ENCODE measurements at places on chromosomes 7 and 10. TPM values are rescaled to one million over a fixed set of nuclear protein-coding genes. Genes with fewer than 3 reads are reported as not detected.

The COL1A2 gene
- total RNA-seq: 2.5 TPM

The GRM3 gene
- not detected for total RNA-seq

The CAV1 gene
- total RNA-seq: 0.95 TPM

The ADARB2 gene
- total RNA-seq: 0.07 TPM

The AOAH gene
- 78.5 TPM for total RNA-seq

The ENO4 gene
- total RNA-seq: not detected

The CLRN3 gene
- not detected for total RNA-seq

The CALHM1 gene
- total RNA-seq: not detected

The IFIT1B gene
- not detected for total RNA-seq

The VTI1A gene
- 52.8 TPM for total RNA-seq

- no peak for DNase-seq
Observed at GRCh38 chr7:80410081-80410480, 101.8 kb downstream of the GNAT3 start.

GRCh38 chr10:125779403-125780327, 4.0 kb upstream of the MMP21 start:
- DNase-seq: no peak

GRCh38 chr10:95391164-95391563, 100.4 kb upstream of the PDLIM1 start:
- DNase-seq: no peak

- DNase-seq: no peak
Observed at GRCh38 chr7:111784296-111784695, 222.0 kb upstream of the IMMP2L start.

DNA sequence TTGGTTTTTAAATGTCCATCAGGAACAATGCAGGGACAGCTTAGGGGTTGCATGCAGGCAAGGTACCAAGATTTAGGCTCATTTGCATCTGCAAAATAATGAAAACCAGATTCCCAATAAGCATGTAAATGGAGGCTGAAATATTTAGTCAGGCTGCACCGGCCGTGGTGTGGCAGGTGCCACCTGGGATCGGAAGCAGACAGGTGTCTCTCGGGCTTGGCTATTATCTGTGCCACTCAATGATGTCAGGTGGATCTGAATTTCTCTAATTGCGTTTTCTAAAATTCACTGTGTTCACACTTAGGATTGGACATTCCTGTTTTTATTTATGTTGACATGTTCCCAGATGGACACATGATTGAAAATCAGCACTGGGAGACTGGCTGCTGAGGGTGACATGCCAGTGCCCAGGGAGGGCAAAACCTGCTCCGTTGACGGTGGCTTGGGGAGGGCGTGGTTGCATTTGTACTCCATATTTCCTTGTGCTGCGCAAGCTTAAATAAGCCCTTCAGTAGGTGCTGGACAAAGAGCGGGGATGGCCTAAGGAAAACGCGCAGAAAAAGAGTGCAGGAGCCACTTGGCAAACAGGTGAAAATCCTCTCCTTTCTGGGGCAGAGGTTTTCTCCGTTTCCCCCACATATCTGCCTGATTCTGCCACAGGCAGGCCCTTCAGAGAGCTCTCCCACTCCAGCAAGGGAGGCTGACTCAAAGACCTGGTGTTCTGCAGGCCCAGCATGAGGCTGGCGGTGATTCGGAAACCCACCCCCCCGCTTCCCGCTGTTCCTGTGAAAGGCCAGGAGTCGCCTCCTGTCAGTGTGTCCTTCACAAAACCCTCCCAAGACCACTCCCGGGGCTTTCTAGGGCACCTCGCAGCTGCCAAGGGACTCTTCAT, 142.5 kb downstream of the WDR37 start:
- no peak for DNase-seq

DNA sequence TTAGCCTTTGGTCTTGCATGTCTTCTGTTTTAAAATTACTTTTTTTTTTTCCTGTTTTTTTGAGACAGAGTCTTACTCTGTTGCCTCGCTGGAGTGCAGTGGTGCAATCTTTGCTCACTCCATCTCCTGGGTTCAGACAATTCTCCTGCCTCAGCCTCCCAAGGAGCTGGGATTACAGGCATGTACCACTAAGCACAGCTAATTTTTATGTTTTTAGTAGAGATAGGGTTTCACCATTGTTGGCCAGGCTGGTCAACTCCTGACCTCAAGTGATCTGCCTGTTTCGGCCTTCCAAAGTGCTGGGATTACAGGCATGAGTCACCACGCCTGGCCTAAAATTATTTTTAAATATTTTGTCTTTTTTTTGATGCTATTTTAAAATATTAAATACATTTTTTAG, 38.5 kb downstream of the MLLT10 start:
- DNase-seq: no peak

DNA sequence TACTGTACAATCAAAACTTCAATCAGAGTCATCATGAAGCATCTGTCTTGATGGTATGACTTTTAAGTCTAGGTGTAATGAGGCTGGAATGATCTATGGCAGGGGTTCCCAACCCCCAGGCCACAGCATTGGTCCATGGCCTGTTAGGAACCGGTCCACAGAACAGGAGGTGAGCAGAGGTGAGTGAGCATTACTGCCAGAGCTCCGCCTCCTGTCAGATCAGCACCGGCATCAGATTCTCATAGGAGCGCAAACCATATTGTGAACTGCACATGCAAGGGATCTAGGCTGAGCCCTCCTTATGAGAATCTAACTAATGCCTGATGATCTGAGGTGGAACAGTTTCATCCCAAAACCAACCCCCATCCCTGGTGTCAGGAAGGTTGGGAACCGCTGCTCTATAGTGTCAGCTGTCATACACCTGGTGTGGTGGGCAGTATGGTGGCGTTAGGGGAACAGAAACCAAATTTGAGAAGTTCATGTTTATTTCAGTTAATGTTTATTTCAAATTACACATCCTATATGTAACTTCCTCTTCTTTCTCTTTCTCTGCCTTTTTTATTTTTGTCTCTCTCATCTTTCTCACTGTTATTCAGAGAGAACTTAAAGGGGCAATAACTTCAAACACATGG, 432.6 kb downstream of the TNS3 start:
- DNase-seq: no peak

DNA sequence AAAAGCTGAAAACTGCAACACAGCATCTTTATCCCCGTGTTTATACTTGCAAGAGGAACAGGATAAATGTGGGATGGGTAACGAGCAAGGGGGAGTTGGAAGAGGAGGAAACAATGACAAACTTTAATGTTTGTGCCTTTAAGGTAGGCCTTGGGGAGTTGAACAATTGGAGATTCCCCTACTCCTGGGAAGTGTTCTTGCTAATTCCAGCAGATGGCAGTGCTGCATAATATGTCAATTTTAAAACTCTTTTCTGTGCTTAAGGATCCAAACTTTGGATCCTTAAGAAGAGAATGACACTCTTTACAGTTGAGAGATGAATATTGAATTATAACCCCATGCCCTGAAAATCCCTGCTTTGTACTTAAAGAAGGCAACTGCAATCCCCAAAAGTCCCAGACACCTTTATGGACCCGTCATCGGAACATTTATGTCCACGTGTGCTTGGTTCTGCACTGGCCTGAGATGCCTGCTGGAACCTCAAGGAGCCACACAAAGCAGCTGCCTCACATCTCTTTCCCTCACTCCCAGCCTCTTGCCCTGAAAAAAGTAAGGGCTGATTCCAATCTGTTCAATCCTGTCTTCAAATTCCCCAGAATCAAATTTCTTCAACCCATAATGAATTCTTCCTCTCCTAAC, 12.0 kb downstream of the IFIT5 start:
- no peak for DNase-seq

- no peak for DNase-seq
Observed at GRCh38 chr10:133325440-133326222, 11.1 kb downstream of the CALY start.

DNA sequence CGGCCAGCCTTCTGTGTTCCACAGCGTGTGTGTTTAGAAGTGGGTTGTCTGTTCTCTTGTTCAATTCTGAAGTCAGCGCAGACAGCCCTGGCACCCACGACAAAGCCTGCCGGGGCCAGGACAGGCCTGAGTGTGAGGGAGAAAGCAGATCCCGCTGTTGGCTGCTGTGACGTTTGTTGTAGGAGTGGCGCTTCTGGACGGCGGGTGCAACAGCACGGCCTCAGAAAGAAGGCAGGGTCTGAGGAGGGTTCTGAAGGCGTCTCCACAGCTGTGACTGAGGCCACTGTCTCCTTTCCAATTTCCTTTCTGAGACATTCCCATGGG, 76.2 kb downstream of the VIPR2 start:
- no peak for DNase-seq
